ENCODE measurements at places on chromosomes 7 and 10.

DNA sequence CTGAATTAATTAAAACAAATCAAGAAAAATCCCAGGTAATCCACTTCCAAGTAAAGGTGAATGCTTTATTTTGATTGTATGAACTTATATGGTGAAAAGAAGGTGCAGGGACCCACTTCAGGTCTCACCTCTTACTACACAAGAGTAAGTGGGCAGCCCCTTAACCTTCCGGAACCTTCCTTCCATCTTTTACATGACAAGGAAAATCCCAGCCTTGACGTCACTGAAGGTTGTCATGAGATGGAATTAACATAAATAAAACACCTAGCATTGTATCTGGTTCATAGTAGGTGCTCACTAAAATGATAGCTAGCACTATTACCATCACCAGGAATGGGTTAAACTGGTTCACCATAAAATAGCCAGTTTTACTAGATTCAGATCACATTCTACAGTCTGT lies 119.5 kb downstream of the ICA1 start:
- no peak for DNase-seq

GRCh38 chr7:121302214-121302745 lies 26.5 kb upstream of the WNT16 start:
- DNase-seq: peak; percentile 96

- DNase-seq: peak; percentile 59
Observed at GRCh38 chr7:3028071-3028757, 15.5 kb downstream of the CARD11 start.

GRCh38 chr10:132539431-132539839 lies 1.8 kb downstream of the INPP5A start:
- DNase-seq: no peak

- DNase-seq: no peak
Observed at GRCh38 chr10:100391163-100392002, 44.4 kb downstream of the SCD start.

GRCh38 chr10:79171504-79171903 lies 102.7 kb downstream of the ZMIZ1 start:
- DNase-seq: no peak

- DNase-seq: no peak
Observed at GRCh38 chr10:52645187-52645758, 127.3 kb downstream of the MBL2 start.

GRCh38 chr7:157012113-157012547 lies 1.7 kb upstream of the MNX1 start:
- no peak for DNase-seq

DNA sequence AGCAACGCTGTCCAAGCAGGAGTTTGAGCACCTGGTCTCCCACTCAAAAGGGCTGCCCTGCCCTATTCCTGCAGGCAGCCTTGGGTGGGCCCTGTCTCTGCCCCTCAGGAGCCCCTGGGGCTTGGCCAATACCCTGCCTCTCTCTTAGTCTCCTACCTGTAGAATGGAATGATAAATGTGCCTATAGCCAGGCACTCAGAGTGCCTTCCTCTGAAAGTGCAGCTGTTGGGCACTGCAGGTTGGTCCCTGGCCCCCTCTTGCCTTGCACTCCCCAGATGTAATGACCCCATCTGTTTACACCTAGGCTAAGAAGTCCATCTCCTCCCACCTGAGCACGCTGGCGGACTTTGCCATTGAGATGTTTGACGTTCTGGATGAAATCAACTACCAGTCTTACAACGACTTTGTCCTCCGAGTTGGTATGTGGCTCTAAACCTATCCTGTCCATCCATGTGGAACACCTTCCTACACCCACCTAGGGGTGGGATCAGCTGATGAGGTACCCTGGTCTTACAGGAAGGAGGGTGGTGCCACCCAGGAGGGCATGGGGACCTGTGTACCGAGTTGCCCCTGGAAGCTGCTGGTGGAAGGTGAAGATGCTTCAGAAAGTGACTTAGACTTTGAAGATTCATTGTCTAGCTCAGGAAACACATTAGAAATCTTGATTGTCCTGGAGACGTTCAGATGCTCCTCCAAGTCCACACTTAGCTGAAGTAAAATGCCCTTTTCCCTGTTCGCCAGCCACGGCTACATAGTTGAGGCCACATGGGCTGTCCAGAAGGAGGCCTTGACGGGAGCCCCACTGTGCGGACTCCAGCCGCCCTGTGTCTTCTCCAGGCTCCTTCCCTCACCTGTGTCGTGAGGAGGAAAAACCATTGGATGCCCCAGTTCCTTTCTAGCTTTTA lies 134.1 kb downstream of the ADCY1 start:
- DNase-seq: no peak

GRCh38 chr7:36986948-36987724 lies 262.8 kb upstream of the AOAH start:
- DNase-seq: no peak

GRCh38 chr7:112399501-112399900 lies 50.8 kb upstream of the IFRD1 start:
- peak; percentile 46 for DNase-seq

DNA sequence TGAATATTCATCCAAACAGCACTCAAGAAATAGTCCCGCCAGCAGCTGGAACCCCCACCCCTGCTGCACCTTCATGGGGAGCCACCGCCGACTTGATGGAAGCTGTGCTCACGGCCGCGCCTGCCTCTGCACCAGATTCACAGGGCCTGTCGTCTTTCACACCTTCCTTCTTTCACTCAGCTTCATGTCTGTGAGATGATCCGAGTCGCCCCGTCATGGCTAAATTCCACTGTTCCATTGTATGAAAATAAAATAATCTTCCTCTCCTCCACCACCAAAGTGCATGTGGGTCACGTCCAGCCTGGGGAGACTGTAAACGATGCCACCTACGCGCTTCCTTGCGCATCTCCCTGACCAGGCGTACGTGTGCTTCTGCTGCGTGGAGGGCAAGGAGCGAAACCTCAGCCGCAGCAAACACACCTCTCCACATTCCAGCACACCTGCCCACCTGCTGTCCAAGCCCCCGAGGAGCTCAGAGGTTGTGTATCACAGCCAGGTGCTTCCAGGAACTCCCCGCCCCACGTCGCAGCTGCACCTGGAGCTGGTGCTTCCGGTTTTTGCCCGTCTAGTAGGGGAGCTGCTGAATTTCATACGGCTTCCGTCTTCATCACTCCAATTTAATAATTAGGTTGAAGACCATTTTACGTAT lies 137.0 kb downstream of the PTPRN2 start:
- DNase-seq: no peak

DNA sequence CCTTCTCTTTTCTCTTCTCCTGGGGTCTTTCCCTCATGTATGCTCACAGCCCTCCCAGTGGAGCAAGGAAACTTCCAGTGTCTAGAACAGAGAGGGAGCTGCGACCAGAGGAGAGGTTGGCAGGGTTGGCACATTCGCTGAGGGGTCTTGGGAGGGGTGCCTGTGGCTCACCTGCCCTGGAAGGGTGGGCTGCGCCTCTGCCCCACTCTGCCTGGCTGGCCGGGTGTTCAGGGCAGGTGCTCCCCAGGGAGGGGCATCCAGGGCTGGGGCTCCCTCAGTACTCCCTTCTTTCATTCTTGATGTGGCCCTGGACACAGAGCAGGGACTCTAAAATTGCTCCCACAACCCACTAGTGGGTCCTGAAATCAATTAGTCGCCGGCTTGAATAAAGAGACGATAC lies 16.9 kb downstream of the SHH start:
- DNase-seq: no peak

DNA sequence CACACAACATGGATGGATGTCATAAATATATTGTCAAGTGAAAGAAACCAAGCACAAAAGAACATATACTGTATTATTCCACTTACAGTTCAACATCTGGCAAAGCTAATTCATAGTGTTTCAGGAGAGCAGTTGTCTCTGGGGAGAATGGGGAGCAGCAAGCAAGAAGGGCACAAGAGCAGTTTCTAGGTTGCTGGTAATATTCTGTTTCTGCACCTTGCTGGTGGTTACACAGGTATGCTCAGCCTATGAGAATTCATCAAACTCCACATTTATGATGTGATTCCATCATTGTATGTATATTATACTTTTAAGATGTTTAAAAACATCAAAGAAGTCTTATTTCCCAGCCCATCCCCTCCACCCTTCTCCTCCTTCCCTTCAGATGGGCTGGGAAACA lies 18.1 kb upstream of the PALS2 start:
- DNase-seq: no peak

DNA sequence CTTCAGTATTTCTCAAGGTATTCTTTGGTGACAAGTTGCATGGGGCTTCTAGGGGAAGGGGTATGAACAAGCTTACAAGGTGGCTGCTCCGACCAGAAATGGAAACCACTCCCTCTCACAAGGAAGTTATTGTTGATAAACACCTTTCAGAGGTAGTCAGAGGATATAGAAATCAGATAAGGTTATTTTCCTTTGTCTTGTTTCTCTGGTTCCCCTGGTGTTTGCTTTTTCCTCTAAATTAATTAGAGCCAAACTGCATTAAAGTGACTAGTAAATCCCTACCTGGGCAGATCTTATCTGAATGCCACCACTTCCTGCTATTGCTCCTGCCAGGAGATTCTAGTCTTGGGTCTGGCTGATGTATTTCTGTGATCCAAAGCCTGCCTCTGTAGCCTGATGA lies 725.4 kb downstream of the INHBA start:
- DNase-seq: no peak

DNA sequence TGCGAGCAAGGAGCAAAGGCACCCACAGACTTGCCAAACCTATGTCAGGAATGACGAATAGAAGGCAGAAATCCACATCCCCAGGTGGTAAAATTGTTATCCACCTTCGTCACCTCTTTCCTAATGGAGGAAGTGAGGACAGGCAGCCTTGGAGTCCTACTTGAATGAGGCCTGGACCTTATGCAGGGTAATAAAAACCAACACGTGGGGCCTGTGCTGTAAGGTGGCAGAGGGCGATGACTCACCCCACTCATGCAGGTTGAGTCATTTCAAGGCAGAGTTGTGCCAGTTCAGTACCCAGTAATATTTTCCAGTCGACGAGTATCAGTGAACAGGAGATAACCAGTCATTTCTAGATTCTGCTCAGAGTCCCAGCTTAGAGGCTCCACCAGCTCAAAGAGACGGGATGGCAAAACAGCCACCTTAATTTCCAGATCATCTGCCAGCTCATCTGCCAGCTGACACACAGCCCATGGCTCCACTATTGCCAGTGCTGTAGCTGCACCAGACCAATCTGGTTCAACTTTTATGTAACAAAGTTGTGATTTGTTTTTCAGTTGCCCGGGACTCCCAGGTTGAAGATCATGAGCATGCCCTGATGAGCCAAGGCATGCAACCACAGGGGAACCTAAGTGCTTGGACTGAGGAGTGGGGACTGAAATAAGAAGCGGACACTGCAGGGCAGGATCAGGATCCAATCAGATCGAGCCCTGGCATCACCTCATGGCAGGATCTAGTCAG lies 176.2 kb upstream of the ITGB1 start:
- DNase-seq: peak; percentile 90

DNA sequence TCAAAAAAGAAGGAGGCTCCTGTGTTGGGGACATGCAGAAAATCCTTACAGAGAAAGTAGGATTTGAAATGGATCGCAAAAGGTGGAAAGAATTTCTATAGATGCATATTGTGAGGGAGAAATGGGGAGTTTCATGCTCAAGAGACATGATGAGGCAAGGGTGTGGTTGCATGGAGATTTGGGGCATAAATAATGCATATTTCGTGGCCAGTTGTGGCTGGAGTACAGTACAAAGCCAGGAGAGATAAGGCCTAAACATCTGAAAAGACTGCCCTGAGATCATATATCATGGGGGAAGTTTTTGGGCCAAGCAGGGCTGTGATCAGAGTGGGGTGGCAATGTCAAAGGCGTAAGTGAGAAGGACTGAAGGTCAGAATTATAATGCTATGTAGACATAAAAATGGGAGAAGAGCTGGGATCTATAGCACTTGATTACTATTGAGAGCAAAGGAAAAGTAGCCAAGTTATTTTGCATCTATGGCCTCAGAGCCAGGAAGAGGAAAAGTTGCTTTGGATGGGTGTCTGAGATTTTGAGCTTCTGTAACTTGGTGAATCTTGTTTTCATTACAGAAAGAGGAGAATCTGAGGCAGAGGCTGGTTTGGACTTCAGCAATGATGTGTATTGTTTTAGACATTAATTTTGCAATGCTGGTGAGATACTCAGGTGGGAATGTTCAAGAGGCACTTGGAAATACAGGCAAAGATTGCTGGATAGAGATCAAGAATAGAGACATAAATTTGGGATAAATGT lies 166.6 kb downstream of the INHBA start:
- no peak for DNase-seq
